ENCODE measurements at places on chromosomes 6 and 20.
A peak's percentile ranks its signal among the peaks of the same experiment; 100 is the strongest.

- DNase-seq, result no peak
Measured at GRCh38 chr6:140001821-140002341, 627.4 kb upstream of the CITED2 start.

DNA sequence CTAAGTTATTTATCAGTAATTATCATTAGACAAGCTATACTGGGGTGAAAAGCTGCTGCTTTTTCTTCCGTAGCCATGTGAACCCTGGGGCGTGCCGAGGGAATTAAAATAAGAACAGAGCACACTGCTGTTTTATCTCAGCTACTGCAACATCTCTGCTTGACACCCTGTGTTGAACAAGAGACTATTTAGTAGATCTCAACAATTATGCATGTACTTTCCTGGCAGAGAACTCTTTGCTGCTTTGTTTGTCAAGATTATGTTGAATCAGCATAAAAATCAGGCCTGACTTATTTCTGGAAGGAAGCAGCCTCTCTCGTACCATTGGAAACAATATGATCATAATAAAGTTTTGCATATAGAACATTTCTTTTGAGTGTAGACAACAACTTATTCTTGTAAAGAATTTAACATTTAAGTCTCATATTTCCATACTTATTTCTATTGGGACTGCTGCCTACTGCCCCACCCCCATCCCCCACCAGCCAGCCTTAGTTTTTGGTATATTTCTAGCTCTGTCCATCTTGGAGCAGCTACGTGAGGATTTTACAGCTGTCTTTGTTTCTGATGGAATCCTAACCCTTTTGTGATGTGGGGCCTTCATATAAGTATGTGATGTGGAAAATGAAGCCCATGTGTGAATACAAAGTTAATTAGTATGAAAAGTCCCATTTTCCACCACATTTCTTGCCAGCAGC lies 1011.4 kb downstream of the KIF16B start:
- DNase-seq, result no peak

GRCh38 chr6:56211724-56212123 lies 35.7 kb downstream of the COL21A1 start:
- no peak for DNase-seq

- DNase-seq, result peak; percentile 1
Measured at GRCh38 chr6:8392569-8392968, 42.8 kb downstream of the SLC35B3 start.

- DNase-seq, result no peak
Measured at GRCh38 chr6:139931747-139932146, 557.3 kb upstream of the CITED2 start.

GRCh38 chr20:45367126-45367525 lies 4.2 kb downstream of the SYS1 start:
- no peak for DNase-seq

GRCh38 chr6:144161975-144162374 lies 11.7 kb downstream of the STX11 start:
- DNase-seq, result peak; percentile 43

DNA sequence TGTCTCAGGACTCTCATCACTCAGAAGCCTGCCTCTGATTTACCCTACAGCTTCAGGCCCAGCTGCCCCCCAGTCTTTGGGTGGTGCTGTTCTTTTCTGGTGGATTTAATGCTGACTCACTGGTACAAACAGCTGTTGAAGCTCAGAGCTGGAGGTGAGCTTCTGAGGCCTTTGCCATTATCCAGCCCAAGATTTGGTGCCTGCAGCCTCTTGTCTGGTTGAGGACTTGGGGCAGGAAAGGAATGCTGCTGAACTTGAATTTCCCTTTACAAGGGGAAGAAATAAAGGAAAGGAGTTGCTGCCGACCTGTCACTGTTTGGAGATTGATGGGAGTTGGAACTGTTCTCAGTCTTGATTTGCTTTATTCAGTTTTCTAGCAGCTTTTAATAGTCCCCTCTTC lies 19.8 kb downstream of the ABCF1 start:
- DNase-seq, result no peak

- no peak for DNase-seq
Measured at GRCh38 chr20:40863355-40863919, 165.2 kb upstream of the TOP1 start.

DNA sequence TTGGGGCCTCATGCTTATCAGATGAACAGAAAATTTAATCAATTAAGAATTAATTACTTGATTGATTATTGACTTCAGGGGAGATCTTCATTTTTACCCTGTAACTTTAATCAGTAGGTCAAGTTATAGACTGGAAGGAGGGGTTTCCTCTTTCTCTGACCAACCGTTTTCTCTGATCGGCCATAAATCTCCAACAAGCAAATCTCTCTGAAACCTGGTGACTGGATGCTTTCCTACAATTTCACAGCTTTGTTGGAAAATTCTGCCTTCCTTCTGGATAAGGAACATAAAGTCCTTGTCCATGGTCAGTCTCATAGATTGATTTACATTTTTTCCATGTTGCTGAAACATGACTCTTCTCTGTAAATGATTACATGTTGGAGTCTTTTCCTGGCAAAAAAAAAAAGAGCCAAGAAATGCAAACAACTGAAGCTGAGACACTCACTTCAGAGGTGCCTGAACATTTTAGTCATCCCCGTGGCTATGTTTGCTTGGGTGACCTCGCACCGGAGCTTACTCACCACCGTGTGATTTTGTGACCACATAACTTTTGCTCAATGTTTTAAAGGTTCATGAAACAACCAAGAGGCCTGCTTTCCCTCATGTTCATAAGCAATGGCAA lies 31.0 kb downstream of the IRF4 start:
- peak; percentile 91 for DNase-seq

GRCh38 chr6:85824329-85824728 lies 181.6 kb upstream of the SYNCRIP start:
- no peak for DNase-seq

GRCh38 chr6:43444582-43444981 lies 10.8 kb downstream of the DLK2 start:
- DNase-seq, result no peak

GRCh38 chr6:36610041-36610955 lies 16.1 kb downstream of the SRSF3 start:
- DNase-seq, result no peak

GRCh38 chr6:16739329-16739801 lies 21.9 kb downstream of the ATXN1 start:
- no peak for DNase-seq

- peak; percentile 61 for DNase-seq
Measured at GRCh38 chr6:31308050-31308844, 36.4 kb upstream of the HLA-C start.

GRCh38 chr6:35474131-35474941 lies 6.1 kb downstream of the RPL10A start:
- DNase-seq, result no peak

GRCh38 chr6:136333824-136334464 lies 44.3 kb upstream of the BCLAF1 start:
- DNase-seq, result no peak

GRCh38 chr20:60100780-60101179 lies 142.6 kb downstream of the CDH26 start:
- no peak for DNase-seq

DNA sequence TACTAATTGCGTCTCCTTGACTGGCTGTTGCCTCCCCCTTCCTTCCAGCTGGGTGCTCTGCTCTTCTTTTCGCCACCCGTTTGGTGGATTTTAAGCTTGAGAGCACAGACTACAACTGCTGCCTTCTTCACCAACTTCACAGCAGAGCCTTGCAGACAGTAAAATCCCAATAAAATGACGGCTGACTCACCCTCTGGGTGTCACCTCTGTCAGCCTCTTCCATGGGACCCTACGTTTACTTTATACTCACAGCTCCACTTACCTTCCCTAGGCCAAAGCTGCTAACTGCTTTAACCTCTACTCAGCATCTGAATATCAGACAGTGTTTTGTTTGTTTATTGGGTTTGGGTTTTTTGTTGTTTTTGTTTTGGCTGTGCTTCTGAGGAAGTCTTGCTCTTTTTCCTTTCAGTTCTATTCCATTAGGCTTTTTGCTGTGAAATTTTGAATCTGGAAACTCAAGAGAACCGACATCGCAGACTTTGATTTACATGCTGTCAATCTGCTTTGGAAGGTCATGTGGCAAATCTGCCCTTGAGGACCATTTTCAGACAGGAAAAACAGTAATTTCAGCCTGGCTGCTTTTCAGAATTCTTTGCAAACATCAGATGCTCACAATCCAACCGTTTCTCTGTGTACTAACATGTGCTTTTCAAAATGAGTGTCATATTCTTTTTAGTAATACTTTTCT lies 2.4 kb downstream of the AGPAT4 start:
- DNase-seq, result no peak

DNA sequence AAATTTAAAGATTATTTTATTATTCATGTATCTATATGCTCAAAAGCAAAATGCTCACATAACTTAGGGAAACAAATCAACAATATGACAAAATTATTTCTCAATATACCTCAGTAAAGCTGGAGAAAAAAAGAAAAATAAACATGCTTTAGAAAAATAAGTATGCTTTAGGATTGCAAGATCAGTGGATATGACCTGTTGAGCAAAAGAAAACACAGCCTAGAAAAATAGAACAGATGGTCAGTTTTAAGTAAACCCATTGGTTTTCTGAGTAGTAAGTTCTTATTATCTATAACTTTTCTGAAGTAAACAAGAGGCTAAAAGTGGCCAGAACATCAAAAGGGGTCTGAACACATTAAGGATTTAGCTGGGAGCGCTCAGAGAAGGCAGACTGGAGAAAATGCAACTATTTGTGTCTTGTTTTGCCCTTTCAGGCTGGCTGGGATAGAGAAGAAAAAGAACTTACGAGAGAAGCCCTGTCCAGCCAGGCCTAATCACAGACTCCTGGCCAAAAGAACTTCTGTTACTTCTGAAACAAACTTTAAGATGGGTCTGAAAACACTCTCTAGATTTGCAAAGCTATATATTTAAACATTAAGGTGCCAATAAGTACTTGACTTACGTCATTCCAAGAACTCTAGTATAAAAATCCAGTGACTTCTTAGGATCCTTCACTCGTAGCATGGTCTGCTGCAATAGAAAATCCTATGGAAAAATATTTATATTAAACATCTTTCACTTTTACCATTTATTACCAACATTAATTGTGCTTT lies 16.5 kb downstream of the GLO1 start:
- DNase-seq, result no peak

DNA sequence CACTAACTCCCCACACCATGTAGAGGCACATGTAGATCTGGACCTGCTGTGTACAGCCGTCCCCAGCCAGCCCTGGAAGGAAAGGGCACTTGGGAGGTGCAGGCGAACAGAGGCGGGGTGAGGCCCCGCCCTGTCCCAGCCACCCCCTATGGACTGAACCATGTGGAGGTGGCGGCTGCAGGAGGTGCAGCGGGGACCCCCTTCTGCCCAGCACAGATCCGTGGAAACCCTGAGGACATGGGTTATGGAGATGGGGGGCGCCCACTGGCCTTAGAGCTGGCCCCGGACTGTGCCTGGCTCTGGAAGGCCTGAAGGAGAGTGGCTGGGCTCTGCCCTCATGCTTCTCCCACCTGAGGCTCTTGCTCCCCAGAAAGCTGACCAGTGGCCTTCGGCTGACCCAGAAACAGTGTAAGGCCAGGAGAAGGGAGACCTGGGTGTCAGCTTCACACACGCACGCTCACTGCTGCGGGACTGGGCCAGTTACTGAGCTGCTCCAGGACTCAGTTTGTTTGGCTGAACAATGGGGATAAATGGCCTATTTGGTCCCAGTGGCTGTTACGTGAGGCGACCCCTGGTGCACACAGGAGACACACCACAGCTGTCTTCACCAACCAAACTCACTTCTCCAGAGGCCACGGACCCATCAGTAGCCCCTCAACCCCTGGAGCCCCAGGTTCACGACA lies 87.2 kb downstream of the GINS1 start:
- no peak for DNase-seq

- DNase-seq, result no peak
Measured at GRCh38 chr6:120230008-120230407, 880.4 kb upstream of the MAN1A1 start.

GRCh38 chr6:89132057-89132456 lies 13.8 kb upstream of the PM20D2 start:
- peak; percentile 38 for DNase-seq

DNA sequence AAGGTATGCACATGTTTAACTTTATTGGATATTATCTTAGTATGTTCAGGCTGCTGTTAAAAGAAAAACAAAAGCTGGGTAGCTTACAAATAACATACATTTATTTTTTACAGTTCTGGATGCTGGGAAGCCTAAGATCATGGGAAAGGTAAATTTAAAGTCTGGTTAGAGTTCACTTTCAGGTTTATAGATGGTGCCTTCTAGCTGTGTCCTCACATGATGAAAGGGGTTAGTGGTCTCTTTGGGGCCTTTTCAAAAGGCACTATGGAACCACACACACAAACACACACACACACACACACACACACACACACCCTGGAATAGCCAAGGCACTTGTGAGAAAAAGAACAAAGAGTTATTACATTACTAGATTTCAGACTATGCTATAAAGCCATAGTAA lies 805.8 kb upstream of the GJE1 start:
- DNase-seq, result no peak

DNA sequence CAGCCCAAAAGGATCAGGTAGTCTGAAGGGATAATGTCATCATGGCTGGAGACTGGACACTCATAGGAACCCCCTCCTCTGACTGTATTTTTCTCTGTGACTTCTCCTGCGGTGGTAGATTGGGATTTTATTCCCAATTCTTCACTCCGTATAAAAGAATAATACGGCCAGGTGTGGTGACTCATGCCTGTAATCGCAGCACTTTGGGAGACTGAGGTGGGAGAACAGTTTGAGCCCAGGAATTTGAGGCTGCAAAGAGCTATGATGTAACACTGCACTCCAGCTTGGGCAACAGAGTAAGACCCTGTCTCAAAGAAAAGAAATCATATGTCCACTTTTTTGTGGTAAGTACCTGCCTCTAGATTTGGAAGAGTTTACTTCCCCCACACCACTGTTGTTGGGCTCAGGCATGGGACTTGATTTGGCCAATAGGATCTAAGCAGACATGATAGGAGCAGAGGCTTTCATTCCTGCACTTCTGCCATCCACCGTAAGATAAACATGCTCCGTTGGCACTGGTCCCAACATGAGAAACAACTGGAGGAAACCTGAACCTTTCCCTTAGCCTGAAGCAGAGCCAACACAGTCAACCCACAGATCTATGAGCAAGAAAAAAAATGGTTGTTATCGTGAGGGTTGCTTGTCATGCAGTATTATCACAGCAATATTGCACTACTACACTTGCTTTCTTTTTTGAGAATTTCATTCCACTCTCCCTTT lies 82.0 kb downstream of the JPH2 start:
- no peak for DNase-seq

- no peak for DNase-seq
Measured at GRCh38 chr20:9409352-9409751, 105.0 kb upstream of the LAMP5 start.

GRCh38 chr6:21653905-21654304 lies 60.4 kb downstream of the SOX4 start:
- DNase-seq, result no peak

DNA sequence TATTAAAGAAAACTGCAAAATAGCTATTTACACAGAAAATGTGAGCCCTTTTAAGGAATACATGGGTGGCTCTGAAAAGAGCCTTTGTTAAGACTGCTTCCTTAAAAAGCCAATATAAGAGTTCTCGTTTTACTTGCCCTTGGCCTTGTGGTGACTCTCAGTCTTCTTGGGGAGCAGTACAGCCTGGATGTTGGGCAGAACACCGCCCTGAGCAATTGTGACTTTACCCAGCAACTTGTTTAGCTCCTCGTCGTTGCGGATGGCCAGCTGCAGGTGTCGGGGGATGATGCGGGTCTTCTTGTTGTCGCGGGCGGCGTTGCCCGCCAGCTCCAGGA lies 111.5 kb downstream of the HFE start:
- no peak for DNase-seq

- DNase-seq, result peak; percentile 74
Measured at GRCh38 chr6:125201961-125202729, 48.6 kb downstream of the TPD52L1 start.

GRCh38 chr6:94045099-94045829 lies 625.9 kb upstream of the EPHA7 start:
- no peak for DNase-seq
